A549 treated with CORT108297 at 1 μM for 4 hours (cell line): ENCODE measurements at places on chromosomes 4 and X. TPM values are rescaled to one million over a fixed set of nuclear protein-coding genes. Genes with fewer than 3 reads are reported as not detected.

Gene HSFX3
- total RNA-seq: not detected in 5 replicates

Gene EFHC2
- 0.17 to 0.29 TPM (median 0.21 TPM) in 5 replicates for total RNA-seq

Gene TMEM31
- not detected in 5 replicates for total RNA-seq

Gene CENPVL2
- total RNA-seq: not detected in 5 replicates

Gene RLIM
- 13.6 to 17.4 TPM (median 15.8 TPM) in 5 replicates for total RNA-seq

Gene TASL
- total RNA-seq: not detected in 5 replicates

Gene PRDM8
- total RNA-seq: 0.14 to 0.46 TPM (median 0.29 TPM) in 5 replicates

Gene ADRA2C
- 5.9 to 11.6 TPM (median 11.3 TPM) in 5 replicates for total RNA-seq

Gene IBSP
- total RNA-seq: not detected in 5 replicates

Gene CITED1
- total RNA-seq: 0.80 to 2.0 TPM (median 1.7 TPM) in 5 replicates

Gene CXCL3
- total RNA-seq: 4.8 to 14.7 TPM (median 5.4 TPM) in 5 replicates

Gene FANCB
- total RNA-seq: 3.0 to 3.5 TPM (median 3.4 TPM) in 5 replicates

Gene FABP2
- not detected in 5 replicates for total RNA-seq

Gene SMS
- total RNA-seq: 190 to 253 TPM (median 196 TPM) in 5 replicates

Gene CCDC158
- not detected in 5 replicates for total RNA-seq

Gene BTC
- total RNA-seq: 1.2 to 1.6 TPM (median 1.3 TPM) in 5 replicates

Gene CXCL11
- total RNA-seq: 0.09 to 0.51 TPM (median 0.18 TPM) in 5 replicates

Gene CT45A8
- not detected in 5 replicates for total RNA-seq

Gene ARHGAP24
- total RNA-seq: 3.0 to 4.0 TPM (median 3.6 TPM) in 5 replicates

Gene RADX
- total RNA-seq: 0.03 to 0.12 TPM (median 0.04 TPM) in 5 replicates

Gene FGF13
- 0.05 to 0.10 TPM in 2 of 5 replicates, not detected in the others for total RNA-seq

Gene WDR1
- total RNA-seq: 185 to 218 TPM (median 210 TPM) in 5 replicates

Gene MAGEA2
- total RNA-seq: 0.08 to 0.13 TPM (median 0.11 TPM) in 4 of 5 replicates, not detected in the other

Gene NIPAL1
- total RNA-seq: 0.68 to 1.1 TPM (median 0.86 TPM) in 5 replicates

Gene VCX
- not detected in 5 replicates for total RNA-seq

Gene CFAP99
- total RNA-seq: 0.05 to 0.35 TPM (median 0.06 TPM) in 5 replicates

Gene ARHGAP10
- total RNA-seq: 14.5 to 17.9 TPM (median 15.7 TPM) in 5 replicates

Gene ADGRG2
- total RNA-seq: 6.2 to 7.6 TPM (median 6.9 TPM) in 5 replicates

Gene LRAT
- total RNA-seq: 0.05 to 0.30 TPM in 2 of 5 replicates, not detected in the others
